ENCODE measurements at places on chromosomes 4 and X.

DNA sequence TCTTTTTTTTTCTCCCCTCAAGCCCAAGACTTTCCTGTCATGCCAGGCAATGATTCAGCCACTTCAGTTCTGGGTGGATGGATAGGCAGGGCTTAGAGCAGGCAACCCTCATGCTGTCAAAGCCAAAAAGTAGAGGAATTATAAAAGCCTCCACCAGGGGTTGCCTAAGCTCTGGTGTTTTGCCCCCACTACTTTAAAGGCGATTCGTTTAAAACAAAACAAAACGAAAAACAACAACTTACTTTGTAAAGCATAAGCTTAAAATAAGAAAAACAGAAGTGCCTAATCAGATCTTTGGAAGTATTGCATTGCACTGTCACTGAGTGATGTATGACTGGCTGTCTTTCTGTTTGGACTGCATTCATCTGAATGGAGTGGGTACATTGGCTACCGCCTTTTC lies 5.3 kb upstream of the IDS start:
- no peak for DNase-seq

DNA sequence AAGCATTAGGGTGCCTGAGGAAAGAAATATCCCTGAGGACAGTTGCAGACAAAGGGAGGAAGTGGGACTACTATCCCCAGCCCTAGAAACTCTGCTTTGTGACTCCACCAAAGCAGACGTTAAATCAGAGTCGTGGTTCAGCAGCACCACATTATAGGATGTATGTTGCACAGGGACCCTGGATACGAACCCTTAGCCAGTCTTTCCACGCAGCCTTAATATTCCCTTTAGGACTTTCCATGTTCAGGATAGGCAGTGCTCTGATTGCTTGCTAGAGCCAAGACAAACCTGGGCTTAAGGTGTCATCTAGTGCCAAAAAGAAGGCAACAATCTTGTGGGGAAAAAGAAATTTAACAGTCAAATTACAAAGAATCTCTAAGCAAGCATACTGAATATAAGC lies 62.6 kb downstream of the MAD2L1 start:
- no peak for DNase-seq

DNA sequence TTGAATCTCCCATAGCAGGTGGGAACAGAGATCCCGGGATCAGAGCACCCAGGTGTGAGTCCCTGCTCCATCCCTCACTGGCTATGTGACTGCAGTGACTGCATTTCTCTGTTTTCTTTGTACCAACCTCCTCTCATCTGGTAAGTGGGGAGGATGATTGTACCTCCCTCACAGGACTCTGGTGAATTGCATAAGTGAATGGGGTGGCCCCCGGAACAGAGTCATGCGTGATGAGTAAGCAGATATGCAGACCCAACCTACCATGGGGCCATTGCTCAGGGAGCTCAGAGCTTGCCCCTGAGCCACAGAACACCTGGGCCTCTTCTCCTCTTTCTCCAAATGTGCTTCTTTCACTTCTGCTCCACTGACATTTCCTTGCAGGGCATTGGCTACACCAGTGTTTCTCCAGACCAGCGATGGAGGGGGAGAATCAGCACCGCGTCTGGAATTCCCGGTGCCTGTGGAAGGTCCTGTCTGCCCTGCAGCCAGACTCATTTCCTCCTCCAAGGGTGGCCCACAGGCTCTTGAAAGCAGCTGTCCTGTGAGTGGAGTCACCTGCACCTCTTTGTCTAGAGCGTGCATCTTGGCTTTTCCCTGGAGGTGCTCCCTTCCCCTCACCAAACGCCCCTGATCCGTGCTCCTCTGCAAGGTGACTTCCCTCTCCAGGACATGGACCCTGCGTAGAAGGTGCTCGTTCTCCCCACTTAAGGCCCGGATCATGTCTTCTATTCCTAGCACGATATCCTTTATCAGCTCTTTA lies 30.0 kb downstream of the C4orf50 start:
- no peak for DNase-seq

- peak; percentile 52 for DNase-seq
Observed at GRCh38 chrX:2484721-2485648, 15.8 kb downstream of the DHRSX start.

GRCh38 chrX:75230296-75230695 lies 43.6 kb upstream of the UPRT start:
- no peak for DNase-seq

- DNase-seq: peak; percentile 82
Observed at GRCh38 chr4:145299380-145300076, 119.1 kb upstream of the OTUD4 start.

DNA sequence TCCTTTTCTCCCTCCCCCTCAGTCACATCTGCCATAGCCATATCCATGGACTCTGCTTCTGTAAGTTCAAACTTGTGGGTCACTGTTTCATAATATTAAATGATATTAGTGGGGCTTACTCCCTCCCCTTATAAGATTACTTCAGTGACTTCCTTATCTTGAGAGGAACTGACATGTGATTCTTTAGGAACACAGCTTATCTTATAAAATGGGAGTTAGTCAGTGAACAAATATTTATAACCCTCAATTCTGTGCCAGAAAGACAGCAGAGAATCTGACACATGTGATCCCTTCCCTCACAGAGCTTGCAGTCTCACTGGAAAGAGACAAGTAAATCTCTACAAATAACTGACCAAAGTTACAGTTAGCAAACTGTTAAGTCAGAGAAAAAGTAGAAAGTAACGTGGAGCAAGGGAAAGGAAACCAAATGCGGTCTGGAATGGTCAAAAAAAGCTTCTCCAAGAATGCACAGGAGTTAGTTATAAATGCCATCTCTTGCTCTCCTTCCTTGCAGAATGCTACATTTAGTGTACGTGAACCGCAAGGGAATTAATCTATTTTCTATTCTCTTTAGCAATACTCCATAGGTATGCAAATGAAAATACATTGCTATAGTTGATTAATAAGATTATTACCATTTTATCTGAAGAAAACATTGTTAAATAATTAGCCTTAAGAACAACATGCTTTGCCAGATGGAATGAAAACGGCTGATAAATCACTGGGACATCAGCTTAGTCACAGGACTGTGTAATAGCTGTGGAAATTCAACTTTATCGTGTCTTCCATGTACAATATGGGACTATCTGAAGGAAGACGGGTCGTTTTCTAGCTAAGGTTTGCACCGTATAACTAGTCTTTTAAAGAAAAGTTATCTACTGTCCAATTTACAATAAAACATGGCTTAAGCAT lies 29.0 kb downstream of the SGMS2 start:
- peak; percentile 88 for DNase-seq

GRCh38 chrX:38205039-38205438 lies 15.6 kb downstream of the SRPX start:
- DNase-seq: no peak

All from iris pigment epithelial cell (primary cell).